KG1 (cell line): ENCODE measurements at places on chromosomes 11 and 22.

- DNase-seq: no peak
Measured at GRCh38 chr11:93820847-93821246, 29.6 kb downstream of the VSTM5 start.

DNA sequence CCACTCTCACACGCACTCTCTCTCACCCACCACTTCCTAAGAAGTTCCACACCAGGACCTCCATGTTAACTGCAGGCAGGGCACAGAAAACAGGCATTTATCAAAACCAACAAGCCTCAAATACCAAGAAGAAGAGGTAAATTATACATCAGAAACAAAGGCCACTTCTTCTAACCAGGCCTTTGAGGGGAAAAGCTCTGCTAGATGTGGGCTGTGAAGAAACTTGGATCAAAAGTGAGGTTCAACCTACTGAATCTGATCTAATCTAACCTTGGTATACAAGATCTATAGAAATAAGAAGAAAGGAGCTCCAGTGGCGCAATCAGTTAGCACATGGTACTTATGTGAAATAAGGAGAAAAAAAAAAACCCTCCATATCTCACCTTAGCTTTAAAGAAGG, 91.9 kb downstream of the FAM168A start:
- no peak for DNase-seq

DNA sequence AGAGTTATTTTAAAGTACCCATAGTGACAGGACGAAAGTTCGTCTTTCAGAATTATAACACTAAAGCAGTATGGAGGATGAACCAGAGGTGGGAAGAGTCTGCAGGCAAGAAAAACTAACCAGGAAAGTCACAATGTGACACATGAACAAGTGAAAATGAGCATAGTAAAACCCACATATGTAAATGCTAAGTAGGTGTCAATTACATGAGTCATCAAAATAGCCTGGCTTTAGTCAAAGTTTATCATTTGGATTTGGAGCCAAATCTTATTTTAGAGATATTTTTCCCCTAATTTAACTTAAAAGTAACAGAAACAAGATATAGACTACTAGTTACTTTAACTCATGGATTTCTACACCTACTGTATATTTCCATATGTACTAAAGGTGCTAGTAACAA, 159.8 kb downstream of the GRIA4 start:
- DNase-seq: no peak

- DNase-seq: no peak
Measured at GRCh38 chr11:43845816-43846215, 34.8 kb upstream of the ALKBH3 start.

DNA sequence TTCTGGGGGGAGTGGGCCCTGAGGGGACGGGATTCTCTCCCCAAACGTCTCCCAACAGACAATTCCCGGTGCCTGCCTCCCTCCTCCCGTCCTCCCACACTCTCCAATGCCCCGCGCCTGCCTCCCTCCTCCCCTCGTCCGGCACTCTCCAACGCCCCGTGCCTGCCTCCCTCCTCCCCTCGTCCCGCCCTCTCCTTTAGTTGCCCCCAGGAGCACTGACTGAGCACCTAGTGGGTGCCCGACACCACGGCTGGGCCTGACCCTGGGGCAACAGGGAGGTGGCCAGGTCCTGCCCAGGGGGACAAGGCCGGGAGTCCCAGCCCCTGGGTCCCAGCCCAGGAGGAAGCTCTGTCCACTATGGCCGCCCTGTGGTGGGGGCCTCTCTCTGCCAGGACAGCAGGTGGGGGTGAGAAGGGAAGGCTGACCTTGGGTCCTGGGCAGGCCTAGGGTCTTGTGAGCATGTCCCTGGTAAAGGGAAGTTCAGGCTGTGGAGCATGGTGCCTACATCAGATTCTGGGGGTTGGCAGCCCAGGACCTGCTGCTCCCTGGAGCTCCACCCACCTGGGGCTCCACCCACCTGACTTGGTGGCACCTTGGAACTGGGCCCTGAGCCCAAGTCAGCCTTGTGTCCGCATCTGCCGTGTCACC, 942.3 kb downstream of the BRD1 start:
- DNase-seq: no peak

DNA sequence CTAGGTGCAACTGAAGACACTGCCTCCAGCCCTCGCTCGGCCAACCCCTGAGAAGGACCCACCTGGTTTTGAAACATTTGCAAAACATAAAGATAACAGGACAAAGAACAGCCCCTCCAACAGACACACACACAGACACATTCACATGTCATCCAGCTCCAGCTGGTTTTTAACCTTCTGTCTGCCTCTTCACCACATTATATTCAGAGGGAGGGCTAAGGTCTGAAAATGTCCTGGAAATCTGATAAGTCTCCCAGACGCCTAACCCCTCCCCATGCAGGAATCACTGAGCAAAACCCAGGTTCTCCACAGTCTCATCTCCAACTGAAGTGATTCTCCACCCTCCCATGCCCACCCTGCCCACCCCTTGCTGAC, 29.4 kb downstream of the PACSIN2 start:
- DNase-seq: no peak

DNA sequence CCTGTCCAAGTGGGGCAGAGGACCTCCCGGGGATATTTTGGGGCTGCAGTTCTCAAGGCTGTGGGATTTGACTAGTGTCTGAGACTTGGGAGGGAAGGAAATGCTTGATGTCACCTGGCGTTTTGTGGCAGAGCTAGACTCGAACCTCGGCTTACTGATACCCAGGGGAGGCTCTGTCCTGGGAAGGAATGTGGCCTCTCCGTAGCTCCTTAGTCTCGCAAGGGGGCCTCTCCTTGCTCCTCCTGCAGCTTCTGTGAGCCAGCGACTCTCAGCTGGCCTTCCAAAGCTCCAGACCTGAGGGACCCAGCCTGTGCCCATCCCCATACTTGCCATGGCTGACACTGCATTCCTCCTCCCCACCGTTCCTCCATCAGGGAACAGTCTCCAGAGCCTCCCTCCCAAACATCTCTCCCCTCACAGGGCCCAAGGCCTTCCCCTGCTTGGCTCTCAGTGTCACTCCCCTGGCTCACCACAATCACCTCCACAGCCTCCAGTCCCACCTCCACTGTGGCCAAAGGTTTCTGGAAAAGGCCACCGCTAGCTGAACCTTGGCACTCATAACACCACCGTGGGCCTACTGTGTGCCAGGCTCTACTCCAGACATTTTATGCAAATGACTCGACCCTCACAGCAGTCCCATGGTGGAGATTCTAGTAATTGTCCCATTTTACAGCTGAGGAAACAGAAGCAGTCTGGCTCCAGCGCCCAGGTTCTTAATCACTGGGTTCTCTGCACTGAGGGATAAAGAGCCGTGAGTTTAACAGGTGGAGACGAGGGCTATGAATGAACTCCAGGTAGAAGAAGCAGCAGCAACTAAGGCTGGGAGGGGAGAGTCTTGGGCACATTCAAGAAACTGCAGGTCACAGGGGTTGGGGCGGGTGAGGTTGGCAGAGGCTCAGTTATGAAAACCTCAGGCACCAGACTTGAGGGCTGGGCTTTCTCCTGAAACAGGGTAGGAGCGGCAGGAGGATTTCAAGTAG, 12.1 kb downstream of the P2RY2 start:
- no peak for DNase-seq

- no peak for DNase-seq
Measured at GRCh38 chr22:29071261-29072045, 1.4 kb upstream of the KREMEN1 start.

GRCh38 chr22:41888627-41889200, 26.2 kb downstream of the SHISA8 start:
- DNase-seq: no peak

- no peak for DNase-seq
Measured at GRCh38 chr11:128949791-128950454, 7.3 kb upstream of the TP53AIP1 start.
